Astrocyte (in vitro differentiated cells and primary cell): ENCODE measurements at places on chromosomes 7 and 10. TPM values are rescaled to one million over a fixed set of nuclear protein-coding genes. Genes with fewer than 3 reads are reported as not detected.

DNA sequence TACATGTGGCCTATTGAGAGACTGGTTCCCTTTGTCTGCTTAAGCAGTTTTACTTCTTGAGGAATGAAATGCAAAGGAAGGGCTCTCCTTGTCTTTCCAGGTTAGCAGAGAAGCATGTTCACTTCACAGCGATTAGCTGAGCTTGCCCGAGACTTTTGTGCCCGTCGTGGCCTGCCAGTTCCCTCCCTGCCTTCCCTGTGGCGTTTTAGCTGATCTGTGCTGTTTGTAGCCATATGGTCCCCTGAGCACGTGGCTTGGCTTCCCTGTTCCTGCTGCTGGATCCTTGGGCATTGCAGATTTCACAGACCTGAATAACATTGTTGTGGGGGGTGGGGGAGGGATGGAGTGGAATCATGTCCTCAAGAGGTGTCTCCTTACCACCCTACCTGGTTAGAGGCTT, 61.8 kb downstream of the SND1 start:
- H3K4me3 ChIP-seq = no peak overlapping the region
- H3K4me1 ChIP-seq = no peaks in the 10 kb centered on the region
- peaks cover 55% of the 10 kb centered on the region for H3K36me3 ChIP-seq
- no peak overlapping the region for H3K27ac ChIP-seq
- H3K27me3 ChIP-seq = no peaks in the 10 kb centered on the region

GRCh38 chr7:114264023-114264422, 150.6 kb upstream of the FOXP2 start:
- H3K27ac ChIP-seq = no peak overlapping the region
- H3K4me3 ChIP-seq = no peak overlapping the region

DNA sequence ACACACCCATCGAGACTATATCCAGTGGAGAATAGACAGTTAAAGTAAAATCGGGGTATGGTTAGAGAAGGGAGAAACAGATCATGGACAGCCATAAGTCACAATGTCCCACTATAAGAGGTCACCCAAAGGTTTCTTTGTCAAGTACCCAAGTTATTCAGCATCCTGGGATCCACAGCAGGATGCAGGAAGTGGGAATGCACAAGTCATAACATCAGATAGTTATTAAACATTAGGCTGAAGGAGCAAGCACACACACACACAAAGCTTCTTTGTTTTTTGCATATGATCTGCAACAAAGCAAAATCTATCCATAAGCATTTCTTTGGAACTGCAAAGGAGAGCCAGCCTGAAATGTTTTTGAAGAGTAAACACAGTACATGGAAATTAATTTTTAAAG, 111.6 kb downstream of the NOC3L start:
- H3K4me1 ChIP-seq = no peaks in the 10 kb centered on the region
- H3K4me3 ChIP-seq = no peak overlapping the region
- H3K27me3 ChIP-seq = no peaks in the 10 kb centered on the region

DNA sequence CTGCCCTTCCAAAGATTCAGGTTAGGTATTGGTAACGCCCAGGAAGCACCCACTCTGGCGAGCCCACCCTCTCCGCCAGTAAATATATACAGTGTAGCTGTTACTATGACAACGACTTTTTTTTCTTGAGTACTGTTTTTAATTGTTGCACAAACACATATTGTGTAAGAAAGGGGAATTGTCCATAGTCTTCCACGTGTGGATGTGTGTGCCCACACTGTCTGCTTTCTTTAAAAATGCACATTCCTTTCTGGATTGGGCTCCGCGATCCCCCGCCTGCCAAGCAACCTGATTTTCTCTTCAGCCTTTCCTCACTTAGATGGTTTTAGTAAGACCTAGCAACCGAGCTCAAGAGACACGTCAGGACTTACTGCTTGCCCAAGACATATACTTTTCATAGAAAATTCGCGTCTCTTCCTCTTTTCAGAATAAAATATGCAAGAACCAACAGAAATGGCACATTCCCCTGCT, 247.8 kb downstream of the EBF3 start:
- H3K27ac ChIP-seq = no peak overlapping the region
- no peak overlapping the region for H3K4me3 ChIP-seq
- DNase-seq = no peak
- no peaks in the 10 kb centered on the region for H3K27me3 ChIP-seq
- no peaks in the 10 kb centered on the region for H3K4me1 ChIP-seq
- no peaks in the 10 kb centered on the region for H3K36me3 ChIP-seq

DNA sequence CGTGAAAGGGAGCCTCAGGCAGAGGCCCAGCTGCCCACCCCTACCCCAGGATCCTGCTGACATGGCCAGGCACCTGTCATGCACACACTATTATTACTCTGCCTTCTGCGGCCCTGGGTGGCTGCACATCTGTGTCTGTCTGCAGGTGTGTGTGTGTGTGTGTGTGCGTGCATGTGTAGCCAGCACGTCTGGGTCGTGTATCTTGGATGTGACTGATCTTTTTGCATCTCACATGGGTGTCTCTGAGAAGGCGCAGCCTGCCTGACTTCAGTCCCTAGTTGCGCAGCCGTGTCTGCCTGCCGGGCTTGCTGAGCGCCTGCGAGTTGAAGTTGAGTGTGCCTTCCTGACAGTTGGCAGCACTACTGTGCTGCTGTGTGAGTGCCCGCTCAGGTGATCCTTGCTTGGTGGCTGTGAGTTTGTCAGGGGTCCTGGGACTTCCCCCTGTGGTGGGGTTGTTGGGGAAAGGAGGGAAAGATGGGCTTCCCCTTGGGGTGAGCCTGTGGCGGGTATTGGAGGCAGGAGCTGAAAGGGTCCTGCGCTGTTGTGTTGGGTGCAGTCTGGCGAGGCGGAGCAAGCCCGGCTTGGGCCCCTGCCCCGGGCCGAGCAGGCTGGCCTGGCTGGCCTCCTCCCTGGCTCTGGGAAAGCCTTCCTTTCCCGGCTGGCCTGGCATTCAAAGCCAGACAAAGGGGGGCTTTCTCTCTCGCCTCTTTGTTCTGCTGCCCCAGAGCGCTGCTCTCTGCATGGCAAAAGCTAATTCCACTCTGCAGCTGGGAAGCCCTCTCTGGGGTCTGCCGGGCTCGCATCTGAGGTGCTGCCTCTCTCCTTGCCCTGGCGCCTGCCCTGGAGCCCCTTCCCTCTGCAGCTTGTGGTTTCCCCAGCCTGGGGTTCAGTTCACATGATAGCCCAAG, 4.9 kb downstream of the TRIM8 start:
- no peak overlapping the region for H3K4me3 ChIP-seq

DNA sequence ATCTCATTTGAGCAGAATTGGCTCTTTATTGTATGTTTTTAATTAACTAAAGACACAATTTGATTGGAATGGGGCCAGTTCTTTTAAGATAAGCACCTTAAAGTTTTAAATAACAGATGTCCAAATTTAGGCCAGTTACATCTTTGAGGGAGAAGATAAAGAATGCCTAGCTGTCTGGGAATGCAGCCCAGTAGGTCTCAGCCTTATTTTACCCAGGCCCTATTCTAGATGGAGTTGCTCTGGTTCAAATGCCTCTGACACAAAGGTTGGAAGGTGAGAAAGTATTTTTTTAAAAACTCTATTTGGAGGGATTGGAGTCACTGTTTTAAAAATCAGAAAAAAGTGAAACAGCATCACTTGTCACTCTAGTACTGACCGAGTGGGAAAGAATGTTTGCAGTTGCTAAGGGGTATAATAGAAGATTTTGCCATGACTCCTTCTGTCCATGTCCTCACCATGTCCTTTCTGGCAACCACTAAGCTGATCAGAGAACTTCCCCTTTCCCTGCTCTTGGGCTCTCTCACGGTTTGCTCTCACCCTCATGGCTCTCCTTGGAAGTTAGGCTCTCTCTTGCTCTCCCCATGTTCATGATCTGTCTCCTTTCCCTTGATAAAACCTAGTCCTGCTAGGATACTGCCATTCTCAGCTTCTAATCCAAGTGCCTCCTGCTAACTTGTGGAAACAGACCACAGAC, 238.2 kb upstream of the AGK start:
- H3K27me3 ChIP-seq = no peaks in the 10 kb centered on the region
- DNase-seq = no peak
- H3K4me1 ChIP-seq = no peaks in the 10 kb centered on the region
- H3K27ac ChIP-seq = no peak overlapping the region
- H3K4me3 ChIP-seq = no peak overlapping the region

- no peaks in the 10 kb centered on the region for H3K36me3 ChIP-seq
- DNase-seq = no peak
- no peak overlapping the region for H3K27ac ChIP-seq
- H3K4me3 ChIP-seq = no peak overlapping the region
- H3K4me1 ChIP-seq = no peaks in the 10 kb centered on the region
These were observed 18.9 kb upstream of the FGFR2 start for GRCh38 chr10:121617176-121617575.

- no peaks in the 10 kb centered on the region for H3K36me3 ChIP-seq
- peaks cover 43% of the 10 kb centered on the region for H3K4me1 ChIP-seq
- DNase-seq = peak; percentile 90
These were observed 215.3 kb upstream of the ZNF32 start for GRCh38 chr10:43863859-43864591.

TRPV5 gene
- not detected in 2 replicates for total RNA-seq

ZNF425 gene
- 5.9 and 7.1 TPM in 2 replicates for total RNA-seq

OR2A5 gene
- total RNA-seq = not detected in 2 replicates

ZNF853 gene
- 4.9 and 5.0 TPM in 2 replicates for total RNA-seq

WNT2 gene
- total RNA-seq = 0.07 and 0.24 TPM in 2 replicates
